NCI-H1417 (cell line): ENCODE measurements at places on chromosomes 11 and 22.

DNA sequence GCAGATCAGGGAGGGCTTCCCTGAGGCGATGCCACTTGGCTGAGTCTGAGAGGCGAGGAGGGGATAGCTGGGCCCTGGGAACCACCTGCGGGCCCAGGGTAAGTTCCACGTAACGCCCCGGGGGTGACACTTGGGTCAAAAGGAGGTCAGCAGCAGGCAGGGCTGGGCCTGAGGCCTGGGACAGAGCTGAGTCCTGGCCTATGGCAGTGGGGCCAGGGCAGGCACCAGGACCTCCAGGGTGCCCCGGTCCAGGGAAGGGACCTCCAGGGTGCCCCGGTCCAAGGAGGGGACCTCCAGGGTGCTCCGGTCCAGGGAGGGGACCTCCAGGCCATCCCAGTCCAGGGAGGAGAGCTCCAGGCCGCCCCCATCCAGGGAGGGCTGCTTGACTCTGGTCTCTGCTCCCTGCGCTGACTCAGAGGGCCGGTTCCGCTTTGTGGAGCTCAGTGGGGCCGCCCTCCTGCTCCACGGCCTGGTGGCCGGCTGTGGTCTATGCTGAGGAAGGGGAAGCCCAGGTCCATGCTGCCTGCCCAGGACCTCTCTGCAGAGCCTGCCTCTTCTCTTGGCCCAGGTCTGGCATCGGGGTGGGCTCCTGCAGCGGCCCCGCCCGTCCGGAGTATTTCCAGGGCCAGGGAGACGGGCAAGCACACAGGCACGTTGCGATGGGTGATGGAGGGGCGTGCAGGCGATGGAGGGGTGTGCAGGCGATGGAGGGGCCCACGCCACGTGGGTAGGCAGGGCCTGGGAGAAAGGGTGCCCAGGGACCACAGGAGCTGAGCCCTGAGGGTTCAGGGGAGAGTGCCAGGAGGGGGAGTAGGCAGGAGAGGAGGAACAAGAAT is 19.5 kb upstream of the WNT7B start:
- DNase-seq, result no peak

DNA sequence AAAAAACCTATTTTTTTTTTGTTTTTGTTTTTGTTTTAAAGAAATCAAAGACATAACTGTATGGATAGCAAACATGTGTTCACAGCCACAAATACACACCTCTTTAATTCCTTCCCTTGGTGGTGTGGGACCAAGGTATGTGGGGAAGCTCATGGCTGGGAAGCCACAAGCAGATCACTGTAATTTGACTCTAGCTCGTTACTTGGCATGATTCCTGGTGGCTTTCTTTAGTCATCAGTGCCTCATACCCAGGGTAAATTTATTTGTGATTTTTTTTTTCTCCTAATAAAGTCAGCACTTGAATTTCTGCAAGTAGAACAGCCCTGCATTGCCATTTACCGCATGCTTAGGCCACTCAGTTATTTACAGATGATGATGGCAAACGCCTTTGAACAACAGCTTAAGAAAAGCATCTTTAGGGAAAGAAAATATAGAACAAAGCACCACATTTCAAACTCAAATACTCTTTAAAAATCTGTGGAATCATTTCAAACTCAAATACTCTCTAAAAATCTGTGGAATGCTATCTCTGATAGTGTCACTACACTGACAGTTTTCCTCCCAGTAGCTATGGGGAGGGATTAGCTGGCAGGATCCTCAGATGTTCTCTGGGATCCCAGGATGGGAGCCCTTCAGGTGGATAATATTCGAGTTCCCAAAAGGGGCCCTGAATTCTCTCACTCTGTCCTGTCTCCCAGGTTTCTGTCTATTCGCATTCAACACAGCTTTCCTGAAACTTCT is 687.2 kb downstream of the OPCML start:
- DNase-seq, result no peak

DNA sequence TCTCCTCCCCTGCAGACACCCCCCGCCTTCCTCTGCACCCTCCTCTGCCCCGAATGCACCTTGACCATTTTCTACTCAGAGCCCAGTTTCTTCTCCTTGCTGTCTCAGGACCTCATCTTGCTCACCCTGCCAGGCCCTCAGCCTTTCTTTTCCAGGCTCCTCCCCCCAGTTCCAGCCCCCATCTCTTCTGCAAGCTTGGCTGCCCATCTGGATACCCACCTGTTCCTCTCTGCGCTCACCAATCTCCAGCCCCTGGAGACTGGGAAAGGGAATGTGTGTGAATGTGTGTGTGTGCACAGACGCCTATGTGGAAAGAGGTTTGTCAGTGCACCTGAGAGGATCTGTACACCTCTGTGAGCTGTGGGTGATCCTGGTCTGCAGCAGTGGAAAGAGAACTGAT is 36.4 kb downstream of the SLC22A12 start:
- no peak for DNase-seq

DNA sequence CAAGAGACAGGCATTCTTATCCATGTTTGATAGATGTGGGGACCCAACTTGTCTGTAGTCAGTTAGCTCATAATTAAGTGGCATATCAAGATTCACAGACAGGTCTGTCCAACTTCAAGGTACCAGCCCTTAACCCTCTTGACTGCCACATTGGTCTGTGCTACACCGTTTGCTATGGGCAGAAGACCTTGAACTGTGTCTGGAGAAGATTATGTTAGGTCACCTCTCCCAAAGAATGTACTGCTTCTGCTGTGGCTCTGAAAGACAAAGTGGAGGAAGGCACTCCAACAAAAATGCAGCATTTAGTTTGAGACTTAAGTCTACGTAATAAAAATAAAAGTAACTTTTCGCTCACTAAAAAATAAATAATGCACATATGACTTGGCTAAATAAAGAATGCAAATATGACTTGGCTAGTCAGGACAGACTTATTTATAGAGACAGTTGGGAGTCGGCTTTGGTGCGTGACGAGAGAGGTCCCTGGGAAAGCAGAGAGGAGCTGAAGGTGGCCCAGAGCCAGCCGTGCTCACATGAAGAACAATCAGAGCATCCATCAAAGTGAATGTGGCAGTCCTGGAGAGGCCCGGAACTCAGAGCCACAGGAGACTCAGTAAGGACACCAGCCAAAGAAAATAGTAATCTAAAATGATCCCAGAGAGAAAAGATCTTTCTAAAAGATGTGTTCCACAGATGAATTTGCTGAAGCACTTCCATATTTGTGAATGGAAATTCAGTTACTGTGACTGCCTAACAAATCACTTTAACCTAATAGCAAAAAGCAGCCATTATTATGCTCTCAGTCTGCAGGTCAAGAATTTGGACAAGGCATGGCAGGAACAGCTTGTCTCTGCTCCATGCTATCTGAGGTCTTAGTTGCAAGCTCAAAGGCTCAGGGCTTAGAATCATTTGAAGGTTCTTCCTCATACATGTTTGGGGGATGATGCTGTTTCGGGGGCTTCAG is 35.0 kb downstream of the CWC15 start:
- DNase-seq, result peak; percentile 79

- no peak for DNase-seq
These were observed 4.4 kb downstream of the TSPO start for GRCh38 chr22:43155789-43156188.

- DNase-seq, result no peak
These were observed 36.5 kb downstream of the LRRC74B start for GRCh38 chr22:21082248-21082647.
